Panc1 (cell line): ENCODE measurements at places on chromosomes 1 and 21. TPM values are rescaled to one million over a fixed set of nuclear protein-coding genes. Genes with fewer than 3 reads are reported as not detected.

The LDLRAD1 gene
- total RNA-seq: not detected

The BLACAT1 gene
- 0.31 TPM for total RNA-seq

The YBX1 gene
- total RNA-seq: 908 TPM

The GJA9 gene
- 0.10 TPM for total RNA-seq

The KCNK1 gene
- total RNA-seq: 0.13 TPM

The CHRNB2 gene
- 0.21 TPM for total RNA-seq

The PHACTR4 gene
- total RNA-seq: 63.4 TPM

The KLF18 gene
- not detected for total RNA-seq

The MTFR1L gene
- 68.5 TPM for total RNA-seq

The DMRTB1 gene
- total RNA-seq: not detected

The ITLN1 gene
- not detected for total RNA-seq

The DARS2 gene
- 28.8 TPM for total RNA-seq

The CNST gene
- 18.5 TPM for total RNA-seq

The CD48 gene
- total RNA-seq: 0.67 TPM

The RYR2 gene
- 0.03 TPM for total RNA-seq

The FCN3 gene
- not detected for total RNA-seq

The KPRP gene
- not detected for total RNA-seq

The VWA1 gene
- 858 TPM for total RNA-seq

The EPHA8 gene
- not detected for total RNA-seq

The PPP1R15B gene
- 51.1 TPM for total RNA-seq

The KCNA3 gene
- total RNA-seq: not detected

The RGS8 gene
- total RNA-seq: not detected

The TNNT2 gene
- total RNA-seq: not detected

The RPTN gene
- not detected for total RNA-seq

The STYXL2 gene
- not detected for total RNA-seq

The GLUL gene
- 55.2 TPM for total RNA-seq

The JAM2 gene
- total RNA-seq: 0.21 TPM

The ELAPOR1 gene
- total RNA-seq: 0.28 TPM

The REN gene
- total RNA-seq: not detected

The ADORA1 gene
- total RNA-seq: 8.5 TPM

The LCE1A gene
- total RNA-seq: not detected

The FCRL5 gene
- total RNA-seq: not detected

The NPL gene
- 0.90 TPM for total RNA-seq

The FCMR gene
- total RNA-seq: 0.41 TPM

The NTPCR gene
- total RNA-seq: 46.8 TPM

The MAP3K6 gene
- total RNA-seq: 56.9 TPM

The LIPI gene
- total RNA-seq: not detected

The SPRR1B gene
- not detected for total RNA-seq

The CD1B gene
- not detected for total RNA-seq

The GBP7 gene
- total RNA-seq: not detected

The NID1 gene
- total RNA-seq: 89.3 TPM

The G0S2 gene
- total RNA-seq: 2.5 TPM

The SPTA1 gene
- total RNA-seq: not detected

The TPTE gene
- not detected for total RNA-seq

The CD2 gene
- 0.10 TPM for total RNA-seq

The LAPTM5 gene
- 1.9 TPM for total RNA-seq

The PAQR6 gene
- 0.92 TPM for total RNA-seq

The NEXN gene
- 5.4 TPM for total RNA-seq

The TPRG1L gene
- 57.5 TPM for total RNA-seq

The TNFSF4 gene
- 0.13 TPM for total RNA-seq

The ANXA9 gene
- total RNA-seq: 1.2 TPM

The S100A8 gene
- total RNA-seq: not detected

The TTC13 gene
- 19.0 TPM for total RNA-seq
